ENCODE measurements at places on chromosomes 12 and 14. TPM values are rescaled to one million over a fixed set of nuclear protein-coding genes. Genes with fewer than 3 reads are reported as not detected.

- no peak for DNase-seq
Observed at GRCh38 chr14:53022593-53022992, 71.7 kb upstream of the FERMT2 start.

DNA sequence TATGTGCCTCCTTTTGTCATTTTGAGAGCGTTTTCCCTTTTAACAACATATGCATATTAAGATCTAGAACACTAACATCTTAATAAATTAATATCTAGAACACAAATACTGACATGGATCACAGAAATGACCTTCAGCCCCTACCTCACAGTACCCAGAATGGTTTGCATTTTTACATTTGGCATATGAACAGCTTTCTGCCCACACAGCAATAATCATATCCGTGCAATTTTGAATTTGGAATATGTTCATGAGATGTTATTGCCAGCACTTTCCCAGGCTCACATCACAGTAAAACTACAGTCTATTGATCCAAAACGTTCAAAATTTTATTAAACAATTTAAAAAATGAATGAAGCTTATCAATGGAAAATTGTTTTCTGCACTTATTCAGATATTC, 114.6 kb downstream of the SLC25A21 start:
- DNase-seq = no peak

DNA sequence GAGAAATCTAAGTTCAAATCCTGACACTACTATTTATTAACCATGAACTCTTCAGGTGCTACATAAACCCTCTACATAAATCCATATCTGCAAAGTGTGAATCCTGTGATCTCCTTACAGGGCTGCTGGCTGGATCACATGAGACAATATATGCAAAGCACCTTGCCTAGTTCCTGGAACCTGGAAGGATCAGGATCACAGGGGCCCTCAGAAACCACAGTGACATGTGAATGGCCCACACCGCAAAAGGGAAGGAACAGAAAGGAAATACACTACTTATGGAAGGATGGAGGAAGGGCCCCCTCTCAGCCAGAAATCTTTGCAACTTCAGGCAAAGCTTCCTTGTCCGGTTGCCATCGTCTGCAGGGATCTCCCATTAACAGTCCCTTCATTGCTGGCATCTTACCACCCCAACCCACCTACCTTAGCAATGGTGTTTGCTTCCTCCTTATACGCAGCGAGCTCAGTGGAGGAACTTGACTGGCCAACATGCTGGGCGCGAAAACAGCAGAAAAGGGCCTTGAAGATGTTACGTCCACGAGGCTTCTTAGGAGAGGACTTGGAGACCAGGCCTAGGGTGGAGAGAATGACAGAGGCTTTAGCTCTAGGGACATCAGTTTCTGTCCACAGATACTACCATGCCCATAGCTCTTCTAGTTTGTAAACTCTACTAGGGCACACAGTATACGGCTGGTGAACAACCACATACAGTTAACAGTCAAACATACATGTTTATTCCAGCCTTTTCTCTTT, 10.7 kb upstream of the AVIL start:
- DNase-seq = no peak

DNA sequence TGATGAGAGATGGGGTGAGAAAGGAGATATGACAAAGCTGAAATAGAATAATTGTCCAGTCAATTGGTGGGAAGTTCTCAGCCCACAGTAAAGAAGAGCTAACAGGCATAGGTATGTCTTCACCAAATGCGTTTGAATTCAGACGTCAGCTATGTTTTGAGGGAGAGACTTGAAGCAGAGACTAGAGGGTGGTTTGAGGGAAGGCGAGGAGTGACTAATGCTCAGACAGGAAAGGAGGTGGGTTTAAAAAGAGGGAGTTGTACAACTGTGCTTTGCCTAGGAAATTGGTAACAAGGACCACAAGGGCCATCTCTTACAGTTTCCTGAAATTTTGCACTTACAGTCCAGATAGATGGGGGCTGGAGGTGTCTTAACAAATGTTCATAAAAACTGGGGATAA, 6.4 kb downstream of the JKAMP start:
- no peak for DNase-seq

DNA sequence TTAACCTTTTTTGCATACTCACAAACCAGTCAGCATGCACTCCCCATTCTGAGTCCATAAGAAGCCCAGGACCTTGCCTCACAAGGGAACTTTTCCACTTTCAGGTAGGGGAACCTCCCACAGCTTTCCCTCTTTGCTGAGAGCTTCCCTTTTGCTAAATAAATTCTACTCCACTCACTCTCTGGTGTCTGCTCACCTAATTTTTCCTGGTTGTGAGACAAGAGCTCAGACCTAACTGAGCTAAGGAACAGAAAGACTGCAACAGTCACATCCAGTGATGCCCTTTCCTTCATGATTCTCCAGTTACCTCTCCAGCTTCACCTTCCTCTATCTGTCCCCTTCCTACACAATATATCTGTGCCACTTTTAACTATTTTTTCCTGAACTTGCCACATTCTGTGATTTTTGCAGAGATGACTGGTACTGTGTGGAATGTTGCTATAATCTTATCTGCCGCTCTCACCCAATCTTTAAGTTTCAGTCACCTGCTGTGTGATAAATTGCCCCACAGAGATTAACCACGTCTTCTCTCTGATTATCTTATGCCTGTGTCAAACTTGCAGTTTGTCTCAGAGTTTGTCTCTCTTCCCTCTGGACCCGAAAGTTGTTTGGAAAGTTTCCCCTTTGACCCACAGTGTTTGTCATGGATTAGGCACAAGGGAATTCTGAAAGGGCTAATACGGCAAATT, 737.1 kb upstream of the FLRT2 start:
- no peak for DNase-seq

The MGP gene
- total RNA-seq = 500 TPM

- DNase-seq = no peak
Observed at GRCh38 chr14:69845787-69846186, 33.4 kb upstream of the SMOC1 start.

DNA sequence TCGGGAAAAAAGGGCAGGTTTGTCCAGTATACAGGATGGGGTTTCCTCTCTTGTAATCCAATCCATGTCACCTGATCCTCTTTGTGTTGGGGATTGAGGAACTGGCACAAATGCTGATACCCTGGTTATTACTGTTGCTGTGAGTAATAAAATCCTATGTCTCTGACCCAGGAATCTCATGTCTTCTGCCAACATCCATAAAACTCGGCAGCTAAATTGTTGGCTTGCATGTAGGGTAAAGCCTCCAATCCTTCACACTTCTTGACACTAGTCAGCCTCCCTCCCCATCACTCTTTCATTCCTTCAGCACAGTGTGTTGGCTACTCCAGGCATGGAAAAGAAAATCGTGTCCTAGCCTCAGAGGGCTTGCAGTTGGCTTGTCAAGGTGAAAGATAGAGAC, 9.2 kb upstream of the NOS1 start:
- DNase-seq = no peak

The TSPAN19 gene
- total RNA-seq = not detected

Measured in ureter (tissue), 1 donor.